NCI-H460 (cell line): ENCODE measurements at places on chromosomes 3 and 15.
A peak's percentile ranks its signal among the peaks of the same experiment; 100 is the strongest.

- DNase-seq: no peak
These were observed 267.6 kb upstream of the MDFIC2 start for GRCh38 chr3:70580021-70580420.

- DNase-seq: no peak
These were observed 147.9 kb upstream of the ATP2B2 start for GRCh38 chr3:10653241-10653640.

GRCh38 chr3:46908986-46909534 lies 31.5 kb downstream of the PTH1R start:
- DNase-seq: no peak

DNA sequence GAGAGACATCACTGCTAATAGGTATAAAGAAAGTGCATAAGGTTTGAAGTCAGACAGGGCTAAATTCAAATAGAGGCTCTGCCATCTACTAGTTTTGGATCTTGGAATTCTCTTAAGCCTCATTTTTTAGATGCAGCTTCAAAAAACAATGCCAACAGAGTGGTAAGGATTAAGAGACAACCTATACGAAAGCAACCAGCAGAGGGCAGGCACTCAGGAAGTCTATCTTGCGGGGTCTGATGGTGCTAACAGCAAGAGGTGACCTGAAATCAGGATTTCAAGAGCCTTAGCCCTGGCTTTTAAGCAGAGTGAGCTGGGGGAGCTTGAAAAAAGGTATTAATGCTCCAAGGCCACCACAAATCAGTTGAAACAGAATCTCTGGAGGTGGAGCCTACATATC lies 40.7 kb downstream of the LDHAL6B start:
- peak; percentile 56 for DNase-seq

GRCh38 chr15:81189583-81190283 lies 6.9 kb upstream of the IL16 start:
- no peak for DNase-seq

DNA sequence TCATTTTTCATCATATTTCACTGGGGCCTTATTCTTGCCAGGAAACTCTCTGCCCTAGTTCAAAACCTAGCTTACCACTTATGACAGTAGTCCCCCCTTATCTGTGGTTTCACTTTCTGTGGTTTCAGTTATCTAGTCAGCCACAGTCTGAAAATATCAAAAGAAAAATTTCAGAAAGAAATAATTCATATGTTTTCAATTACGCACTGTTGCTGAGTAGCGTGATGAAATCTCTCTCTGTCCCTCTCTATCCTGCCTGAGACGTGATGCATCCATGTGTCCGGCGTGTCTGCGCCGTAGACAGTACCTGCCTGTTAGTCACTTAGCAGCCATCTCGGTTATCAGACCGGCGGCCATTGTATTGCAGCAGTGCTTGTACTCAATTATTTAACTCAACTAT lies 369.9 kb upstream of the MCTP2 start:
- no peak for DNase-seq

DNA sequence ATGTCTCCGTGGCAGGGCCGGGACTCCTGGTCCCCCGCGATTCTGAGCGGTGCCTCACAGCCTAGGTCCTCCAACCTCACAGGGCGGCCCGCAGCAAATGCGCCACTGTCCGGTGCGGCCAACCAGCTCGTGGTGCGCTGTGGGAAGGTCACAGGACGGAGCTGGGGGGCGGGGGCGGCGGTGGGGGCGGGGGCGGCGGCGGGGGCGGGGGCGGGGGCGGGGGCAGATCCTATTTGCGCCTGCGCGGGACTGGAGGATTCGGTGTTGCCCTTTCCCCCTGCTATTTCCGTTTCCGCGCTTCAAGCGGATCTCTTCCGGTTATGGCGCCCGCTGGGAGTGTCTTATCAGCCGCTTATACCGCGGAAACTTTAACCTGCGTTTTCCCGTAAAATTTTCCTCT lies 106.7 kb upstream of the SNRPN start:
- DNase-seq: no peak

- no peak for DNase-seq
These were observed at the start of gene ZBED2 for GRCh38 chr3:111595232-111595631. Gene ZBED2, minus strand, starts transcription at chr3:111595346. Its CDS starts 1,145 bp downstream, at chr3:111594201.

GRCh38 chr3:50559702-50560101 lies 7.8 kb downstream of the C3orf18 start:
- DNase-seq: no peak

GRCh38 chr3:31129241-31129640 lies 234.8 kb upstream of the GADL1 start:
- no peak for DNase-seq

- no peak for DNase-seq
These were observed 964.9 kb upstream of the NR2F2 start for GRCh38 chr15:95365511-95366107.

DNA sequence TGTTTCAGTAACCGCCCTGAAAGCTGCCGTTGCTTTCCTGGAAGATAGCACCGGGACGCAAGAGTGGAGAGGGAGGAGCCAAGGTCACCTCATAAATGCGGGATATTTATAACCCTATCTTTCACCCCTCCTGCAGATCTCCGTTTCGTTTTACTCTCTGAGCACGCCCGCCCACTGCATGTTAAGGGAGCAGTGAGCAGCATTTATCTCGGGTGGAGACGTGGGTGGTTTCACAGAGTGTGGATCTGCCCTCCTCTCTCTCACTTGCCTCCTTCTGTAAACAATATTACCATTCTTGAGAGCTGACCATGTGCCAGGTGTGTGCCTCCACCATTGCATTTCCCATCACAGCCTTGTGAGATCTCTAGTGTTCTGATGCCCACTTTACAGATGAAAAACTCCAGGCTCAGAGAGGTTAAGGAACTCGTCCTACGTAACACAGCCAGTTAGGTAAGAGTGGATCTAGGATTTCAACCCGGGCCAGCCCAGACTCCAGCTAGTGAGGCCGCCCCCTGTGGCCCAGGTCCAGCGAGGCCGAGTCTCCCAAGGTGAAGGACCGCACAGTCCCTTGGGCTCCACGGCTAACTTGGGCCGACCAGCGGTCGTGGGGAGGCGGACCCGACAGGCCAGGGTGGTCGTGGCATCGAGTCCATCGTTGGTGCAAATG lies 16.9 kb upstream of the SEMA4B start:
- peak; percentile 63 for DNase-seq

DNA sequence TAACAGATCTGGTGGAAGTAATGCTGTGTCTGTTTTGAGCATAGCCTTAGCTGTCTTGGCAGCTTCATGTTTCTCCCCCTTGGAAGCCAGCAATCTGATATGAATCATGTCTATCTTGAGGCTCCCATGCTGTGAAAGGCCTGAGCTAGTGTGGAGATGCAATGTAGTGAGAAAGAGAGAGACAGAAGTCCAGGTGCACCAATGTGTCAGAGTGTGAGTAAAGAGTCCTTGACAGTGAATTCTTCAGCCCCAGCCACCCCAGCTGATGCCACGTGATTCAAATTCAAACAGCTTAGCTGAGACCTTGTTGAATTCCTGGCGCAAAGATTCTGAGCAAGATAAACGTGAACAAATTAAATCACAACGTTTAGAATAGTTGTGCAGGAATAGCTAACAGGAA lies 704.2 kb downstream of the EDEM1 start:
- DNase-seq: no peak

- no peak for DNase-seq
These were observed 105.5 kb upstream of the ICE2 start for GRCh38 chr15:60584355-60584998.

DNA sequence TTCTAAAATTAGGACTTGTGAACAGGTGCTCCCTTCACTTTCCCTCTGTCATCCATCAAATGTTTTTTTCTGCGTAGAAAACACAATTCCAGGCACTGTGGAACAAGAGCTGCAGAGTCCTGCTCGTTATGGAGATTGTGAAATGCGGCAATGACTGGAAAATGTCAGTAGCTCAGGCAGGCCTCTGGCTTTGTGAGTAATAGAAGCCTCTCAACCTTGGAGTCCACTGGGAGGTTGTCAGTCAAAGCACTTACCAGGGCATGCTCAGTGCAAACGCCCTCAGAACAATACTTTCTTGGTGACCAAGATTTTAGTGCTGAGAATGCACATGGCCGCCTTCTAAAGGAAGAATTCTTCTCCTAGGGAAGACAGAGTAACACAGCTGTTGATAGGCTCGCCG lies 26.7 kb upstream of the MED12L start:
- DNase-seq: no peak

GRCh38 chr3:160041465-160041864 lies 52.8 kb downstream of the IL12A start:
- no peak for DNase-seq

GRCh38 chr3:169623971-169624370 lies 39.5 kb downstream of the MECOM start:
- DNase-seq: no peak

DNA sequence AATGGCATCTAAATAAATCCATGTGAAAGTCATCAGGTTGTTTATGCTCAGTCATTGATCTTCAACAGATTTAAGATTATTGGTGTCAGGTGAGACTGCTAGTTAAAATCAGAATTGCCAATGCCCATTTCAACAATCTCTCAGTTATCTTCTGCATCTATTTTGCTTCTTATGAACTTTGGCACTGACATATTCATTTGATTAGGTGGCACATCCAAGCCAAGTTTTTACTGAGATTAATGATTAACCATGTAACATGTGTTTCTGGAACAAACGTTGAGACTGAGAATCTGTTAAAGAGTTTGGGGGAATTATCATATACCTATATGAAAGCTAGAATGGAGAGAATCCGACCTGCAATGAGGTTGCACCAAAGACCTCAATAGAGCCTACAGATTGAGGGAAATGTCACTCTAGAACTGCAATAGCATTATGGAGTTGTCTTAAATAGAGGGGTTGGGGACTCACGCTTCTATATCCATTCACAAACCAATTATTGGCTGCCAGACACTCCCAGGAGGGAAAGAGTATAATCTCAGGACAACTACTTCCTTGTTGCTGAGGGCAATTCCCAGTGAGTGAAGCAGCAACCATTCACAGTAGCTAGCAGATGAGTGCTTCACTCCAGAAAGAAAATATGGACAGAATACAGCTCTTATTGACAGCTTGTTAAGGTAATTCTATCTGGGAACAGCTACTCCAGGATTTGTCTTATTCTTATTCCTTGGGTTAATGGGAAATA lies 891.3 kb downstream of the SQOR start:
- no peak for DNase-seq

- DNase-seq: no peak
These were observed 31.5 kb downstream of the SPTSSB start for GRCh38 chr3:161339517-161340500.

- DNase-seq: no peak
These were observed 150.0 kb downstream of the RTP4 start for GRCh38 chr3:187518207-187518606.

- DNase-seq: no peak
These were observed 32.3 kb downstream of the STOML1 start for GRCh38 chr15:73959801-73960200.

DNA sequence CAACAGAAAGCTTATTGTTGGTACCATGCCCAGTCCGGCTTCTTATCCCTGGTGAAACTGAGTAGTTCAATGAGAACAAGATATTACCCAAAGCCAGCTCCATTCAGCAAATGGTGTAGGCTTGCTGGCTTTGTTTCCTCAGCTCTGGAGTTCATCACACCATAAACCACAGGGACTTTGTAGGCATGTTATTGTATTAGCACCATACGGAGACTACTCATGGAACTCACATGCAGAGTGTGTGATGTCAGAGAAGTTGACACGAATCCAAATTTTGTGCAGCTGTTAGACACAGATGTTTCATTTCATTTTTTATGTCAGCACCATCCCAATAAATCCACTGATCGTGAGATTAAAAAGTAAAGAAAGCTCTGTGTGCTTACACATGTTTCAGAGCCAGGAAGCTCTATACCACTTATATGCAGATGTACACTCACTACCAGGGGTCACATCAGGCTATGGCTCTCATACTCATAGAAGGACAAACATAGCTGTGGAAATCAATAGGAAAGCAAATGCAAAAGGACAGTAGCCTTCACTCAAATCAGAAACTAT lies 63.4 kb upstream of the LEKR1 start:
- DNase-seq: no peak

- DNase-seq: no peak
These were observed 65.7 kb downstream of the TMCC1 start for GRCh38 chr3:129827765-129828164.

DNA sequence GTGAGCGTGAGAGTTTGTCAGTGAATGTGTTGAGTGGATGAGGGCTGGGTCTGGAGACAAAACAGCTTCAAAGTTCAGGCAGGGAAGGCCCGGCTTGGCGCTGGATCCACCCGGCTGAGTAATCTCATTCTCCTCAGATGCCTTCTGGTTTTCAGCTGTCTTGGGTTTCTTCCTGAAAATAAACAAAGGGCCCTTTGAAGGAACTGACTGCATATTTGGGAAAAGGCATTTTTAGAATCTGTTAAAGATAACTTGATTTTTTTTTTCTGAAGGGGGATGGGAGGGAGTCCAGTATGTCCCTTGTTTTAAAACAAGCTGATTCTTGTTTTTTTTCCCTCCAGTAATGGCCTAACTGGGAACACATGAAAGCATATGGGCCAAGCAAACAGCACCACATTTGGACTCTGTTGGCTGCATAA lies 86.4 kb downstream of the TIGIT start:
- no peak for DNase-seq

DNA sequence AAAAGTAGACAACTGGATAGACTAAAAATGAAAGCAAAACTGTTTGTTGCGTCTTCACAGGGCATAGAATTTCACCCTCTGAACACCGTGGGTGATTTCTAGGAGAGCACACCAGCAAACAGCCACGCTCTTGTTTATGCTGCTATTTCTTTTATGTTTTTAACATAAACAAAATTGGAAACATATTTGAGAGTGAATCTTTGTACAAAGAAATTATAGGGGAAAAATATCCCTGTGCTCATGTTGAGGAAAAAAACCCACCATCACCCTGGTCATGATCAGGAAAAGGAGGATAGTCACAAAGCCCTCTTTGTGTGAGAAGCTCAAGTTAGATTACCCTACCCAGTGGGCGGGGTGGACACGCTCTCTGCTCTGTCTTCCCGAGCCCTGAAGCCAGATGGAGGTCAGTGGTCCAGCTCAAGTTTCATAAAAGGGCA lies 313.3 kb downstream of the SATB1 start:
- DNase-seq: peak; percentile 28

- DNase-seq: no peak
These were observed 28.2 kb upstream of the DNAJC19 start for GRCh38 chr3:181017690-181018089.

GRCh38 chr15:23866832-23867231 lies 179.7 kb upstream of the NDN start:
- no peak for DNase-seq

- DNase-seq: no peak
These were observed 33.6 kb upstream of the PLSCR2 start for GRCh38 chr3:146502887-146503460.

GRCh38 chr3:135982922-135983581 lies 17.5 kb downstream of the PPP2R3A start:
- DNase-seq: no peak

DNA sequence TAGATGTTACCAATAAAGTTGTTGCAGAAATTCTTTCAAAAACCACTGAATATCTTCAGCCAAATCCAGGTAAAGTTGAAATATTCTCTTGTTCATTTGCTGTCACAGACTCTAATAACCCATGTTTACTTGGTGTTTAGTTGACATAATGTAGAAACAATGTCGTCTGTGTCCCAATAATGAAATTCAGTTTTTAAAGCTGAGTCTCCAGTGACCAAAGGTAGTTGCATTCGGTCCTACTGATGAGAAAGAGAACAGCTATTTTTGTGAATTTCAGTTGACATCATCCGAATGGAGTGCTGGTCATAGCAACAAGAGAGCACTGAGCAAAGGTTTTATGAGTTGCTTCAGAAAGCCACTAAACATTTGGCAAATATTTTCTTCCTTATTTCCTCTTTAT lies 88.8 kb upstream of the ADAMTSL3 start:
- no peak for DNase-seq
